GM23338 (cell line): ENCODE measurements at places on chromosomes 6 and 20. TPM values are rescaled to one million over a fixed set of nuclear protein-coding genes. Genes with fewer than 3 reads are reported as not detected.

The PFDN4 gene
- 105 and 196 TPM in 2 replicates for total RNA-seq

- peak; percentile 87 for DNase-seq
Observed at GRCh38 chr6:99334526-99335127, 14.8 kb downstream of the FAXC start.

DNA sequence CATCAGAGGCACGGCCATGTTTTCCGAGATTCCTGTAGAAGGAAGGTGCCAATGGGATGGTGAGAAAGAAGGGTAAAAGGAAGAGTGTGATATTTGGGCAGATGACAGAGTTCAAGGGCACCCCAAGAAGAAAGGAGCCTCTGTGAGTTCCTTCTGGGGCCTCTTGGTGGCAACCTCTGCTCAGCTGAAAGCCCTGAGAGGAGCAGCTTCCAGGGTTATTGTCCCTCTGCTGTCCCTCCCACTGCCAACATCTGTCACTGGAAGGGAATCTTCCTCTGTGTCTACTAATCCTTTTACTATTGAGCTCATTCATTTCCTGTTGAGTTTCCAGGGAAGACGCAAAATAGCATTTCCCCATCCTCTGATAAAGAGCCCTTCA, 40.0 kb upstream of the KCNK16 start:
- DNase-seq: peak; percentile 48

The ISM1 gene
- 0.39 and 0.63 TPM in 2 replicates for total RNA-seq

The ANGPT4 gene
- 0.17 and 1.0 TPM in 2 replicates for total RNA-seq

DNA sequence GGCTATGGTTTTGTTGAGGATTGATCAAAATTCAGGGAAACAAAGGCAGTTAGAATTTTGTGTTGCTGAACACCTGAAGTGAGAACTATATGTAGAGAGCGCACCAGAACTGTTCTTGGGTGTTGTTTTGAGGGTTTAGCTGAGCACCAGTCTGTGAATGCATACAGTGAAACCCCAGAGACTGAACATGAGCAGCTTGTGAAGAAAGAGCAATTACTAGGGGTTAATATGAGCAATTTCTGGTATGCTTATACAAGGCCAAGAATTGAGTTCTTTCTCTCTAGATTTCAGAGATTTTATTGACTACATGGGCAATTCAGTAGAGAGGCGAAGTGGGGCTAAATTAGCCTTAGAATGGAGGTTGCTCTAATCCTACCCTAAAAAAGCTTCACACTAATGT, 93.9 kb downstream of the CD2AP start:
- DNase-seq: no peak

DNA sequence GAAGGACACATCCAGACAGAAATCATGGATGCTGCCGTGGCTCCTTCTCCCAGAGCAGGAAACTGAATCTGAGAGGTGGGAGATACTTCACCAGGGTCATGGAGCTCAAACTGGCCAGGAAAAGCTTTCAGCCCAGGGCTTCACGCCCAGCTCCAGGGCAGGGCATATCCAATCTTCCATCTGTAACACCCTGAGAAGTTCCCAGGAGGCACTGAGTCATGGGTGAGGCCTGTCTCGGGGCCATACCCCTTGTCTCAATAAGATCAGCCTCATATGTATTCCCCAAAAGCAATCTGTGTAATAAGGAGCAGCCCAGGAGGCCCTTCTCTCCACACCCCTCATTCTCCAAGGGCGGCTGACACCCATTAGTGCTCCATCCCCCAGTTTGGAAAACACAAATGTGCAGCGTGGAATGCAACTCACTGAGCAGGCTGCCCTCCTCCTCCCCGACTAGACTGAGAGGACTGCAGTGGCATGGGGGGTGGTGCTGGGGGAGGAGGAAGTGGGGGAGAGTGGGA, 439.3 kb upstream of the SULF2 start:
- no peak for DNase-seq

The CFB gene
- total RNA-seq: not detected in 2 replicates

DNA sequence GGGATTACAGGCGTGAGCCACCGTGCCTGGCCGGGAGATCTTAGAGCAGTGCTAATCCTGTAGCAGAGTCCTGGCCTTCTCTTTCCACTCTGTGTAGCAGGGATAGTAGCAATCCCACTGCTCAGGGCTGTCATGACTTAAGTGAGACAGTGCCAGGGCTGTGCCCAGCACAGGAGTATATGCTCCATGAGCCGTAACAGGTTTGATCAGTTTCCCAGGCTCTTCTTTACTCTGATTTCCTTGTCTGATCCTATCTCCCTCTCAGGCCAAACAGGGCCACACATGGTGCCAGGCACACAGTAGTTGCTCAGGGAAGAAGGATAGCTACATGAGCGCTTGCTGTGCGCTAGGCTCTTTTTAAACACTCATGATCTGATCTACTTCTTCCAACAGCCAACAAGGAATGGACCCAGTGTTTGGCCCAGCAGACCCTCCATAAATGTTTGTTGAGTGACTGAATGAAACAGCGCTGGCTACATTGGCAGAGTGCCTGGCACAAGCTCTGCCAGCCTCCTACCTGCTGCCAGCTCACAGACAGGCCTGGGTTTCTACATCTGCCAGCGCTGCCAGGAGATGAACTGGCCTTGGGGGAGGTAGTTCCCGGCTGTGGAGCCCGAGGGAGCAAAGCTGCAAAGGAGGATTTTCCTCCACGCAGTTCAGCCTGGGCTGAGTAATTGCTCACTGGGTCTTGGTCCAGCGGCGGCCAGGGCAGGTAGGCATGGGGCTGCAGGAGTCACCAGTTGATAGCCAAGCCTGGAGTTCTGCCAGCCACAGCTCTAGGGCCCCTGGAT, 36.9 kb downstream of the SNAI1 start:
- no peak for DNase-seq

GRCh38 chr6:48113130-48113529, 2.1 kb upstream of the PTCHD4 start:
- no peak for DNase-seq

The C4A gene
- total RNA-seq: 0.97 and 2.4 TPM in 2 replicates

DNA sequence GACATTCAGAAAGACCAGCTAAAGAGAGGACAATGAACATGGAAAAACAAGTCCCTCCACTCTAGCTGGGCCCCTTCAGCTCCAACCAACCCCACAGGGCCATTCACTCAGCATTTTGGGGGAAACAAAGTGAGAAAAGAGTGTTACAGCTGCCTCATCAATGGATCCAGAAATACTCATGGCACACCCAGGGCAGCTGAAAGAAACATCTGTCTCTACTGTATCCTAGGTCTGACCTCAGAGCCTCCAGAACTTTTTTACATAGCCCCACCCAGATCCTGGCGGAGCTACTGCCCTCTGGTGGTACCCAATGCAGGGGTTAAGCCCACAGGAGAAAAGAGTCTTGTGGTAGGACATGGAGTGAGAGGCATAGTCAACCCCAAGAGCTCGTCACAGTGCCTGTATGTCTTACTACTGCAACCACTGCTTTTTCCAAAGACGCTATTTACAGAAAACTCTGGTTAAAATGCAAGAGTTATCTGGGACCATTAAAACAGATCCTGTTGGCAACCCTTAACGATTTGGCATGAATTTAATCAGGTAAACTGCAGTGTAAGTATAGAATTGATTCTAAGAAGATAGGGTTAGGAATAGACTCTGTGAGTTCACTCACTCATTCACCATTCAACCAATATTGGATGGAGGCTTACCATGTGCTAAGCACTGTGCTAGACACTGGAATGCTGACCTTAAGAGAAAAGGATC, 37.4 kb upstream of the FAM83C start:
- DNase-seq: peak; percentile 87

GRCh38 chr6:17277256-17277655, 3.9 kb upstream of the RBM24 start:
- no peak for DNase-seq

The SYCP2 gene
- 2.1 TPM in 2 replicates for total RNA-seq

GRCh38 chr20:8271727-8272126, 139.7 kb downstream of the PLCB1 start:
- no peak for DNase-seq

The JAG1 gene
- total RNA-seq: 42.0 and 46.5 TPM in 2 replicates

The ARFRP1 gene
- total RNA-seq: 19.0 and 24.6 TPM in 2 replicates

DNA sequence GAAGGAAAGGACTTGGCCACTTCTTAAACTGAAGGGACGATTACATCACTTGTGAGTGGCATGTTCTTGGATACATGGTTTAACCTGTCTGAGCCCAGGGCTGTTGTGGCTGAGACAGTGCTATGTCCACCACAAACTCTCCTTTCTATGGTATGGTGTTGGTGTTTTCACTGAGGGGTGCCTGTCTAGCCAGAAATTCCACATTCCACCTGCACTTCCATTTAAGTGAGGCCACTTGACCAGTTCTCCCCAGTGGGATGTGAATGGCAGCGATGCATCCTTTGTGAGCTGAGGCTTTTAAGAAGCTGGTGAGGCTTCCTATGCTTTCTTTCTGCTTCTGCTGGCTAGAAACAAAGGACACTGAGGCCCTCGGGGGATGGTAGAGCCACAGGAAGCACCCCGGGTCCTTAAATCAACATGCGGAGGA, 151.4 kb upstream of the CHD6 start:
- peak; percentile 74 for DNase-seq

GRCh38 chr20:57630061-57630460, 9.8 kb upstream of the ZBP1 start:
- DNase-seq: no peak

DNA sequence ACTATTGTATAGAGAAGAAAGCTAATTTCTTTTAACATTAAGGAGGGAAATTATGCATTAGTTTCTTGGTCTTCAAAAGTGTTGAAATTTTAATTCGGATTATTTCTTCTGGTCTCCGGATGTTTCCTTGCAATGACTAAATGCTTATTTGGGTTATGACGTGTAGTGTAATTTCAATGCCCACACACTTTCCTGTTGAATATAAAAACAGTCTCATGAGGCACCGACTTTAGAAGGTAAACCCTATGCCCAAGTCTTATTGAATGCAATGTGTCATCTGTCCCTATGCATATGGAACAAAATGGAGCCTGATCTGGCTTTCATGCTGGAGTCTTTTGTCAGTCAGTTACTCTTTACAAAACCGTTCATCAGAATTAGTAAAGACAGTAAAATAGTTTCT, 17.7 kb downstream of the GJA1 start:
- no peak for DNase-seq

DNA sequence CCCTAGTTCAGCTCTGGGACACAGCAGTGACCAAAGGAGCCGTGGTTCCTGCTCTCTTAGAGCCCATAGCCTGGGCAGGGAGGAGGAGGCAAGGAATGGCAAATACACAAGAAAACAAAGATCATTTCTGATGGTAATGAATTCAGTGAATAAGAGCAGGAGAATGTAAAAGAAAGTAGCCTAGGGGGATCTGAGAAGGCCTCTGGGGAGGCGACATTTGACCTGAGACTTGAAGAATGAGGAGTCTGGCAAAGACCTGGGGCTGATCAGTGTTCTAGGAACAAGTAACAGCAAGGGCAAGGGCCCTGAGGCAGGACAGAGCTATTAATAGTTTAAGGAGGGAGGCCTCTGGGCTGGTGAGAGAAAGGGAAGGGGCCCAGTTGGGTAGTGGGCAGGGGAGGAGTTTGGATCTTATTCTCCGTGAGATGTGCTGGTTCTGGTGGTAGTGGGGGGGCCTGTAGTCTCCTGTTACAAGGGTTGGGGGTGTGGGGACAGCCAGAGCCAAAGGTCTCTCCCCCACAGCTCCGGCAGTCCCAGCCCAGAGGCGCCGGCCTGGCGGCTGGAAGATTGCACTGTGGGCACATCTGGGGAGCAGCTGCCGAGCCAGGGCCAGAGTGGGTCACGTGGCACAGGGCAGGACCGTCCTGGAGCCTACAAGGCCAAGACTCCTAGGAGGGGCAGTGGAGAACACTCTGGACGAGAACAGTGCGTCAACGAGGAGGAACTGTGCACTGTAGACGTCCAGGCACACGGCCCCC, 9.3 kb upstream of the ID1 start:
- peak; percentile 100 for DNase-seq

The GSTA1 gene
- not detected in 2 replicates for total RNA-seq

DNA sequence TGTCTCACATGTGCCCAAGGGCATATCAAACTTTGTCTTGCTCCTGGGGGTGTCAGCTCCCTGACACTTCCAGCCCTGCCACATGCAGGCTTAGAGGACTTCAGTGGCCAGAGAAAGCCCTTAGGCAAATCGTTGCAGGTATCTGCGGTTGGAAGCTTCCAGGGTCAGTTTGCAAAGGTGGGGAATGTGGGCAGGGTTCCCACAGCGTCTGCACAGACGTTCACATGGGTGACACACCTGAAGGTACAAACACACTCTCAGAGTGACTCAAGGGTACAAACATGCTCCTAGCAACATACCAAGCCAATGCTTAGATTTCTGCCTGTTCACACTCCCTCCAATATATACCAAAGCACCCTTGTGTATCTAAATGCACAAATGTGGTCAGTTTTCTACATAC, 30.0 kb downstream of the VSTM2L start:
- no peak for DNase-seq

DNA sequence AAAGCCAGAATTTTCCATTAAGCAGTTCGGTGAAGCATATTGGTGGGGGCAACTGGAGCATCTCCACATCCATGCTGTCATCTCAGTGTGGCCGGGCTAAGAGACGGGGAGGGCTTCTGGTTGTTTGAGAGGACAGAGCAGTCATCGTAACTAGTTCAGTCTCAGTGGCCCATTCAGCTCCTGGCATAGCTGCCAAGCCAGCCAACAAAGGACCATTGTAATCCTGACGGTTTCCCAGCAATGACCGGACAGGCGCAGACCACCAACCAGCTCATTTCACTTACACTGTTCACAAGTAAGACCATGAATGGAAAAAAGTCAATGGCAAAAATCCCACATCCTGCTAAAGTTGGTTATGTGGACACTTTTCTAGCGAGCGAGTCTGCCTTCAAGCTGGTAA, 14.9 kb upstream of the HDDC2 start:
- DNase-seq: no peak

The SSTR4 gene
- total RNA-seq: not detected in 2 replicates

- no peak for DNase-seq
Observed at GRCh38 chr6:18340781-18341551, 46.2 kb upstream of the RNF144B start.

The XPO5 gene
- total RNA-seq: 77.4 and 95.2 TPM in 2 replicates

GRCh38 chr6:87755708-87756671, 54.0 kb upstream of the AKIRIN2 start:
- DNase-seq: no peak

The PACSIN1 gene
- 6.2 and 8.7 TPM in 2 replicates for total RNA-seq

- DNase-seq: no peak
Observed at GRCh38 chr20:4134861-4135379, 119.6 kb upstream of the RNF24 start.

DNA sequence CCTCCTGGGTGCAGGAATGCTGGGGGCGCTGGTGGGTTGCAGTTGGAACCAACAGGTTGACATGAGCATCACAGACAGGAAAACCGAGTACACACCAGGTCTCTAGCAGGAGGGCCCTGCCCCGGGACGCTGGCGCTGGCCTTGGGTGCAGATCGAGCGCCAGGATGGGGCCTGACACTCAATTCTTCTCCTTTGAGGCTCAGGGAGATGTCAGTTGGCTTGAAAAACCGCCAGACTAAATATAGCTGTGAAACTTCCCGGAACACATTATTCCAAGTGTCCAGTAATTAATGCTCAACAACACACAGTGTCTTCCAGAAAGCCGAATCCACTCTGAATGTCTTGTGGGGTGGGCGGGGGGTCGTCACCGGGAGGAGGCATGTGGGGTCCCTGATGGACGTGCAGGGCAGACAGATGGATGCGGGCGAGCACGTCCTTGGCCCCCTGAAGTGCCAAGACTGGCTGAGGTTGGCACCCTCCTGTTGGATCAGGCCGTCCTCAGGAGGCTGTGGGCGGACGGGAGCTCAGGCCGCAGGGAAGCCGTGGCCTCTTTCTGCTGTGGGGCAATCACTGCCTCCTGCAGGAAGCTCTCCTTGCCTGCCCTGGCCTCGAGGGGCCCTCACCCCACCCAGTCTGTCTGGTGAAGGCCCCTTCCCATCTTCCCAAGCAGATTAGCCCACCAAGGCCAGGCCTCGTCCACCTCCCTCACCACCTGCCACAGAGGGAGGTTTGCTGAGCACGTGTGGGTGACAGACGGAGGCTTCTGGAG, 19.4 kb upstream of the GATA5 start:
- no peak for DNase-seq
